ENCODE measurements at places on chromosomes 3 and 15.

DNA sequence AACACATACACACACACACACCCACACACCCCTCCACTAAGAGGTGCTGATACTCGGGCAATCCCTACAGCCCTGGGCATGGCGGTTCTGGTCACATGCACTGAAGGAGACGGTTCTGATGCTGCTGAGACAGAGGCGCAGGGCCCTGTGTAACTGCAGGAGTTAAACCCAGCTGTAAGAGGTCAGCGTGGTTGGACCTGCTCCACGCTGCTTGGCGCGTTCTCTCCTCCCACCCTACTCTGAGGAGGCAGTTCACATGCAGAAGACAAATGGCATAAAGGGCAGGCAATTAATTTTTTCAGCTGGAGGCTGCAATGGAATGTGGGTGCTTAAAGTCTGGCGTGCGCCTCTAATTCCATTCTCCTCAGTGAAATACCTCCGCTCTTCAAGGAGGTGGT lies 35.2 kb downstream of the GRK7 start:
- no peak for DNase-seq

DNA sequence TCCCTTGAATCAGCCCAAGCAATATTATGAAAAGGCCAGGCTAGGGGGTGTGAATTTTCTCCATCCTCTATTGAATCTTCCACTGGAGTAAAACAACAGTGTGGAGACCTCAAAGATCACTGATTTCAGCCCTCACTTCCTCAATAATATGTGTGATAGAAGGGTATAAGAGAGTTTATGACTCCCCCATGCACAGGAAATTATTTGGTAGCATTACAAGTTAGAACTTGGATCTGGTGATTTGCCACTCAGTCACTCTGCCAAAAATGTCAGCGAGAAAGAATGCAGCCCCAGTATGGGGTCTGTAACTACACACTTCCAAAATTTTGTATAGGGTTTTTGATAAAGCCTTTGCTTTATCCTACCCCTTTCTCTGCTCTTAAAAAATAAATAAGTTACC lies 81.0 kb upstream of the KCNMB2 start:
- DNase-seq: no peak

DNA sequence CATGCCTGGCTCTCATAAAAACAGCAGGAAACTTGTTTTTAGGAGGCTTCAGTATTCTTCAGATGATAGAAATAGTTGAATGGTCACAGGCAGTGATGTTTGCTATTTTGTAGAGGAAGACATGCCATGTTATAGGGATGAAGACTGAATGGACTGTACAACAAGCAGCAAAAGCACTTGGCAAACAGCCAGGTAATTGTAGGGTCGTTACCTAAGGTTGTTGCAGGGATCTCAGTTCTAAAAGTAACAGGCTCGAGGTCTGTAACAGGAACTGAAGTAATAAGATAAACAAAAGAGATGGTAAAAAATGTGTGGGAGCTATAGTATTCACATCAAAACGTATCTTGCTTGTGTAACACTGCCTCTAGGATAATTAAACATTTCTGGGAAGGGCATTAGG lies 116.3 kb downstream of the TFG start:
- no peak for DNase-seq

- no peak for DNase-seq
These were observed 38.9 kb upstream of the MYZAP start for GRCh38 chr15:57552678-57553334.

GRCh38 chr3:197256836-197257444 lies 41.5 kb downstream of the DLG1 start:
- DNase-seq: peak; percentile 7

DNA sequence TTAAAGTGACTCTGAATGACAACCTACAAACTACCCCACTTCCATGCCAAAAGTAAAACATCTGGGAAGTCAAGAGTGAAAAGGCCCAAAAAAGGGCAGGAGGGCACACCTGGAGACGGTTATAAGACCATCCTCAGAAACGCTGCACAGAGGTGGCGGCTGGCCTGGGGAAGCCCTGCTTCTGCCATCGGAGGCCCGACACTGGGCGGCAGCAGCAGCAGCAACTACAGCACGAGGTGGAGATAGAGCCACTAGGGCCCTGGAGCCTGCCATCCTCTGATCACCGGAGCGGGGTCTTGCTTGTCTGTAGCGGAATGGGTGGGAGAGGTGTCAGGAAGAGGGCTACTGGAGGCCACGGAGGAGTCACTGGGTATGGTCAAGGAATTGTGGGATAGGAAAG lies 283.3 kb downstream of the ADAMTS17 start:
- no peak for DNase-seq

- DNase-seq: no peak
These were observed 90.2 kb downstream of the DNAJB8 start for GRCh38 chr3:128376516-128376915.

GRCh38 chr15:68373028-68373427 lies 58.9 kb downstream of the ITGA11 start:
- no peak for DNase-seq

DNA sequence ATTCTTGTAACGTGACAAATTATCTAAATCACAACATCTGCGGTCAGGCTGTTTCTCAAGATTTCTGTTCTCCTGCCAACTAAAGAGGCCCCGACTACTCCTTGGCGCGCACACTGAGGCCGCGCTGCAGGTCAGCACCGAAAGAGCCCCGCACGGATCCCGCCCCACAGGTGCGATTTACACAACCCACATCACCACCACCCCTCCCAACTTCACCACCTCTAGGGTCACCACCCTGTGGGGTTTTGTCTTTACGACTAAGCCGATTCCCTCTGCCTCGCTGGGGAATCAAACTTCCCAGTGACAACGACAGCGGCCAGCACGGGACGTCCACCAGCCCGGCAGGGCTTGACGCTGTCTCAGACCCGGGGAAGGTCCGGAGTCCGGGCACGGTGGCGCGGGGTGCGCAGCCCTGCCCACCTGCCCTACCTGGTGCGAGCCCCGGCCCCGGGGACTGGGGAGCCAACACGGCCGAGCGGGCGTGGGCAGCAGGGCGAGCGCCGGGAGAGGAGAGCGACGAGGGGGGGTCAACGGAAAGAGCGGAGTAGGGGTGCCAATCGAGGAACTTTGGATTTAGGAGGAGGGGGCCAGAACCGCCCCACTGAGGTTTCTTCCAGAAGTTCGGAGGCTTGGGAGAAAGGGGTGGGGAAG lies 764 bp downstream of the UACA start:
- peak; percentile 6 for DNase-seq

DNA sequence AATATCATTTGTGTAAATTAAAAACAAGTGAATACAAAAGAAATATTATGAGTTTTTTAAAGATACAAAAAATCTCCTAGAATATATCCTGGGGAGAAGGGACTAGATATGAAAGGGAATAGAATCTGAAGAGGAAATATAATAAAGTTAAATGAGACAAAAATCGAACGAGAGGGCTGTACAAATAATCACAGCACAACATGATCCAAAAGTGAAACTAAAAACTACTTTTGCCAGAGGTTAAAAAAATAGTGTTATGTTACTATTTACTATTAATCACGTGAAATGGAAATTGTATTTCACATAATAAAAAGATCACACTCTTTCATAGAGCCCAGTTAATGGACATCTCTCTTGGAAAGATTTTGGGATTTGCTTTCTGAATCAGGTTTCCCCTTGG lies 28.6 kb downstream of the CGGBP1 start:
- DNase-seq: no peak

DNA sequence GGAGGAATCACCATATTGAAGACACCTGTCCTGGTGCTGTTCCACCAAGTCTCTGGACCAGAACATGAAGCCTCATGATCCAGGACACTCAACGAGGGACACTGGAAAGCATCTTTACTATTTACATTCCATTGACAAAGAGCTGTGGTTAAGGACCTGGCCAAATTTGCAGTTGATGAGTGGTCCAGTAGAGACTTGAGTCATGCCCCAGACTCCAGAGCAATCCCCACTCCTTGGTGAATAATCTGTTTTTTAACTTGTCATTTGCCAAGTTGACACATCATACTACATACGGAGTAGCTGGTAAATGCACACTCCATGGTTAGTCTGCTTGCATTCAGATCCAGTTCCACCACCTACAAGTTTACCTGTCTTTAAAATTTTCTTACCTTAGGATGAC lies 1.2 kb upstream of the COL6A6 start:
- no peak for DNase-seq

GRCh38 chr15:38242055-38242454 lies 10.6 kb upstream of the SPRED1 start:
- no peak for DNase-seq

- DNase-seq: no peak
These were observed 118.4 kb upstream of the FLNB start for GRCh38 chr3:57889807-57890206.

DNA sequence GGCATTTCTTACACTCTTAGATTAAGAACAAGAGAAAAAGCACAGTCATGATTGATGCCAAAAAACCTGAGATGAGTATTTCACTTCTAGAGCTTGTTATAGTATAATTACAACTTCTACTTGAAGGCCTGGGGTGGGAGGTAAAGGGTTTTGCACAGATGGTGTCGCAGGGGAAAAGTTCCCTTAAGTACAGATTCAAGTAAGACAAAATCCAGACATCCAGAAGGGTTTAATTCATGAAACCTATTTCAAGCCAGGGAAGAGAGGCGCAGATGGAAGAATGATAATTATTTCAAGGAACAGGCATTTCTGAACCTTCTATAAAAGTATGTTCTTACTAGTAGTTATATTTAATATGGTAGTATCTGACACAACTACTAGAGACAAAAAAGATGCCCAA lies 70.6 kb downstream of the TM4SF4 start:
- no peak for DNase-seq

GRCh38 chr3:184827572-184827971 lies 15.6 kb downstream of the VPS8 start:
- DNase-seq: no peak

GRCh38 chr3:192122832-192123594 lies 604.3 kb downstream of the FGF12 start:
- no peak for DNase-seq

DNA sequence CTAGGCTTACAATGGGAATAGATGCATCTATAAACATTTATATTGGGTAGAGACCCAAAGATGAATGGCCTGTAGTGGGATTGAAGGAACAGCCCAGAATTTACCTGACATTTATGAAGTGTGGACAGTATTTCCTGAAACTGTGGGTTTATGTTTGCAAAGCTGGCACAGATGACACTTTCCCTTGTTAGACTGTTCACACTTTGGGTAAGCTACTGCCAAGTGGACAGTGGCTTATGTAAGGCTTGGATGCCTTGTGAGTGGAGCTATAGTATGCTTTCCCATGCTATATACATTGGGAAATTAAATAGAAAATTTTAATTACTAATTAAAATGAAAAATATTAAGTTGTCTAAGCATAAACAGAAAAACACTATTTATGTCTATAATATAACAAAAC lies 48.5 kb downstream of the STARD9 start:
- DNase-seq: no peak

GRCh38 chr3:56990641-56991015 lies 69.8 kb upstream of the SPATA12 start:
- DNase-seq: no peak

- DNase-seq: no peak
These were observed 36.4 kb downstream of the CFAP100 start for GRCh38 chr3:126431103-126431534.

- no peak for DNase-seq
These were observed 13.0 kb upstream of the TSEN2 start for GRCh38 chr3:12471241-12471640.

- DNase-seq: no peak
These were observed 139.6 kb upstream of the SKOR1 start for GRCh38 chr15:67685716-67686115.

DNA sequence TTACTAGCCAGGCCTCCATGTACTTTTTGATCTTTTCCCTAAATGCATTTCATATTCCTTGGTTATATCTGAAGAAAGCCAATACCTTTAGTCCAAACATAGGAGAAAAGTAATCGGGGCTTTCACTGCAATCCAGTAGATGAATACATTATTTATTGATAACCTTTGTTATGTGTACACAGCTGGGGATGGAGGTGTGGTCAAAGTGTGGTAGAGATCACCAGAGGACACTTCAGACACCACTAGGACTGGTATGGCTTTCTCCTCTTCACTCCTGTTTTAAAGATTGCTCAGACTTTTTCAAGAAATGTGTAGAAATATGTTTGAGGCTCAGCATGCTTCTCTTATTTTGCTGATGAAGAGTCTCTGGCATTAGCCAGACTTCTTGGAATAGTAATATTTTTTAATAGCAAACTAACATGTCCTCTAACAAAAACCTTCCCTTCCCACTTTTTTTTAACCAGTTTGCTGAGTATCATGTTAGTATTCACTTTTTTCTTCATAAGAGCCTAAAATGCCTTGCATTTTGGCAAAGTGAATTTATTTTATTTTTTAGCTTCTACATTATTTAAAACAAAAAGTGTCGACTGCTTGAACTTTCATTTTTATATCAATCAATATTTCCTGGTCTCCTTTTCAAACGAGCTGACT lies 65.6 kb upstream of the MBNL1 start:
- DNase-seq: no peak

GRCh38 chr3:165513715-165514701 lies 317.8 kb upstream of the SLITRK3 start:
- no peak for DNase-seq

GRCh38 chr3:78434801-78435200 lies 1333.0 kb downstream of the ROBO1 start:
- no peak for DNase-seq

DNA sequence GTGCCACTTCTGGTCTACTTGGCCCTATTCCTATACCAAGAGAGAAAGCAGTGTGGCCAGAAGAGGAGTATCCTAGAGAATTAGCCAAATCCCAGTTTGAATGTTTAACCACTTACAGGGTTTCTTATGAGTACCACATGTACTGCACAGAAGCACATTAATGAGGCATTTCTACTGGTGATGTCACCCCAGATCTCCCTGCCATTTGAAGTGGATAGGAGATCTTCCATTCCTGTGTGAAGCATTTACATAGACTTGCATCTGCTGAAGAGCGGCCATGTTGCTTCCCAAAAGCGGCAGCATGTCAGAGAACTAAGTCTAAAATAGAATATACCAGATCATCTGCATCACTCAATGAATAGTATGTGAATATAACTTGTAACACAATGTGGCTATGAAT lies 108.4 kb upstream of the TUSC7 start:
- DNase-seq: no peak

DNA sequence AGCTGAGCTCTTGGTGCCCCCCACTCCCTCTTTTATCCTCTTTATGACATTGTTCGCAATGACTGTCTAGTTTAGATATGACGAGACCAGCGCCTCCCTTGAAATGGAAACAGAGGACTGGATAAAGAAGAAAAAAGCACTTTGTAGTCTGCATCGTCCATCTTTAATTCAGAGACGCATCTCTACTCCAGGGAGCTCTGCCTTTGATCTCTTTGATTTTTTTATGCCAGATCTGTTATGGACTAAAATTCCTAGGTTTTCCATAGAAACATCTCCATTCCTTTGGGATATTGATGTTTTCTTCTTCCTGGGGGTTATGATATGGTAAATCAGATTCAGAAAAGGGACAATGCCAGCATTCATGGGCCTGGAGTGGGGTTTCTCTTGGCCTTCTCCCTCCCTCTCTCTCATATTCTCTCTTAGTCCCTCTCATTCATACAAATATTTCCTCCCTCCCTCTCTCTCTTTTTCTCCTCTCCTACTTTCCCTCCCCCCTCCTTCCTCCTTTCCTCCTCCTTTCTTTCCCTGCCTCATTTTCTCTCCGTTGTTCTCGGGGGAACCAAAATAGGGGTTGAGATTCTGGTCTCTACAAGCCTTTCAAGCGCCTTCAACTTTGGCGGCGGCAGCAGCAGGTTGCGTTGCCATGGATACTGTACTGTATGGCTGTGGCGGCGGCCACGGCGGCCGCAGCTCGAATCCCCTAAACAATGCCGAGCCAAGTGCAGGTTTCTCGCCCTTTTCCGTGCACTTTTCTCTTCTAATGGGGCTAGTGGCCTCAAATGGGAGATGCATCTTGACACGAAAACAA lies 45.5 kb downstream of the ZIC4 start:
- no peak for DNase-seq

- no peak for DNase-seq
These were observed 215.6 kb downstream of the CADPS start for GRCh38 chr3:62659660-62660059.

Measured in CD8-positive, alpha-beta memory T cell (primary cell).